ENCODE measurements at places on chromosomes 1 and 21. TPM values are rescaled to one million over a fixed set of nuclear protein-coding genes. Genes with fewer than 3 reads are reported as not detected.

Gene ICOSLG
- total RNA-seq, result under 0.01 TPM

Gene SAMD13
- 0.56 TPM for total RNA-seq

Gene CR1L
- total RNA-seq, result not detected

Gene SUSD4
- 2.7 TPM for total RNA-seq

Gene AMY1C
- not detected for total RNA-seq

Gene SLAMF6
- total RNA-seq, result not detected

Gene LYST
- total RNA-seq, result 8.3 TPM

- peak; percentile 70 for DNase-seq
- no peaks in the 10 kb centered on the region for H3K4me1 ChIP-seq
- H3K27ac ChIP-seq, result no peak overlapping the region
- H3K27me3 ChIP-seq, result no peaks in the 10 kb centered on the region
- no peak overlapping the region for H3K4me3 ChIP-seq
- H3K36me3 ChIP-seq, result no peaks in the 10 kb centered on the region
Observed at GRCh38 chr1:95223110-95223509, 10.9 kb upstream of the RWDD3 start.

DNA sequence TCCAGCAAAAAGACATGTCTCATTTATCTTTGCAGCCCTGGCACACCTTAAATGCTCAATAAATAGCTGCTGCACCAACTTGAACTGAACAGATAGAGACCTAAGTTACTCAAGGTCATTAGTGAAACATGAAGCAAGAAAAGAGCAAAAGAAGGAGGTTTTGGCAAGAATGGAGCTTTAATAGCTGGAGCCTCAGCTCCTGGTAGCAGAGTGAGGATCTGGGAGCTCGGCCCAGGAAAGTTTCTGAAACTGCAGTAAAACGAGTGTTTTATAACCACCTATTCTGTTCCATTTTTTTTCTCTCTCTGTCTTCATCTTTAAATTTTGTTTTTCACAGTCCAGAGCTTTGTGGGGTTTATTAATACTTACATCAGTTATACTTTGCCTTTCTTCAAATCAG, 207.5 kb downstream of the SETD4 start:
- no peak overlapping the region for H3K4me3 ChIP-seq
- H3K36me3 ChIP-seq, result no peaks in the 10 kb centered on the region
- no peak for DNase-seq
- H3K27ac ChIP-seq, result no peak overlapping the region
- H3K4me1 ChIP-seq, result peaks cover 18% of the 10 kb centered on the region

DNA sequence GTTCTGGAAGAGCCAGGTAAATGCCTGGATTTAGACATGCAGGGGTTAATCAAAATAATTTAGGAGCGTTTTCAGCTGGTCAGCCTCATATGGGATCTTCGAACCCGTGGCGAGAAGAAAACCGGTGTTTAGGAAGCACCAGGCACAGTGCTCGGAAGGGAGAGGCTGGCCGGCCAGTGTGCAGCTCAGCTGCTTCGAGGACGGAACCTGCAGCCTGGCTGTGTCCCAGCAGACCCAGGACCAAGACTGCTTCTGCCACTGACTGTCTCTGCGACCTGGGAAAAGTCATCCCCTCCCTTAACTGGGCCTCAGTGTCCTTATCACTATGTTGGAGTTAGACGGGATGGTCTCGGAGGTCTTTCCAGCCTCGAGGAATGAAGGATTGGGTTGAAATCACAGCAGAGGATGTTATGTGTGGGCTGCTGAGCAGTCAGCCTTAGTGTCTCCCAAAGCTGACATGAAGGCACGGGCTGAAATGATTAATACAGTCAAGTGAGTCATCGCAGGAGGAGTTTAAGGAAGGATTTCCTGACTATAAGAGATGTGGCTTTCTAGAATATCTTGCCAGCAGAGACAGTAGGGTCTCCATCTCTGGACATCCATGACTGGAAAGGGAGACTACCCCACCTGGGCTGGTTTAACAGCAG, 20.8 kb downstream of the PPFIA4 start:
- no peaks in the 10 kb centered on the region for H3K27me3 ChIP-seq
- peak; percentile 87 for DNase-seq
- peaks cover 24% of the 10 kb centered on the region for H3K36me3 ChIP-seq

- H3K4me3 ChIP-seq, result no peak overlapping the region
- H3K27ac ChIP-seq, result no peak overlapping the region
- peak; percentile 47 for DNase-seq
Observed at GRCh38 chr1:244674446-244674845, 21.5 kb downstream of the DESI2 start.

GRCh38 chr1:227049253-227049652, 109.2 kb downstream of the COQ8A start:
- H3K4me3 ChIP-seq, result no peak overlapping the region
- DNase-seq, result no peak
- H3K27me3 ChIP-seq, result no peaks in the 10 kb centered on the region
- H3K27ac ChIP-seq, result no peak overlapping the region

DNA sequence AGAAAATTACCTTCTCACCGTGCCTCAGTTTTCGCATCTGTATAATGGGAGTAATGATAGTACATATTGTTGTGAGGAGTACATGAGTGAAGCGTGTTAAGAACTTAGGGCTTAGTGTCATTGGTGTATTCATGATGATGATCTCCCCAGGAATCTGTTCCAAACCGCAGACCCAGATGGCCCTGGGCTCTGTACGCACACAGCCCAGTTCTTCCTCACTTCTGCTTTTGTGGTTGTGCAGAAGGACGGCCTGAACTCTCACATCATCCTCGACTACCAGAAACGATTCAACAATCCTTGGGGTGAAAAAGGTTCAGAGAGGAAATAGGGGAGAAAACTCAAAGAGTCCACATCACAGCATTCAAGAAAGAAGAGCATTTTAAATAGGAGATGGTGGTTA, 323.0 kb downstream of the CAMTA1 start:
- no peak overlapping the region for H3K27ac ChIP-seq
- DNase-seq, result no peak
- no peaks in the 10 kb centered on the region for H3K4me1 ChIP-seq
- no peak overlapping the region for H3K4me3 ChIP-seq
- peaks cover 18% of the 10 kb centered on the region for H3K27me3 ChIP-seq
- H3K36me3 ChIP-seq, result no peaks in the 10 kb centered on the region

DNA sequence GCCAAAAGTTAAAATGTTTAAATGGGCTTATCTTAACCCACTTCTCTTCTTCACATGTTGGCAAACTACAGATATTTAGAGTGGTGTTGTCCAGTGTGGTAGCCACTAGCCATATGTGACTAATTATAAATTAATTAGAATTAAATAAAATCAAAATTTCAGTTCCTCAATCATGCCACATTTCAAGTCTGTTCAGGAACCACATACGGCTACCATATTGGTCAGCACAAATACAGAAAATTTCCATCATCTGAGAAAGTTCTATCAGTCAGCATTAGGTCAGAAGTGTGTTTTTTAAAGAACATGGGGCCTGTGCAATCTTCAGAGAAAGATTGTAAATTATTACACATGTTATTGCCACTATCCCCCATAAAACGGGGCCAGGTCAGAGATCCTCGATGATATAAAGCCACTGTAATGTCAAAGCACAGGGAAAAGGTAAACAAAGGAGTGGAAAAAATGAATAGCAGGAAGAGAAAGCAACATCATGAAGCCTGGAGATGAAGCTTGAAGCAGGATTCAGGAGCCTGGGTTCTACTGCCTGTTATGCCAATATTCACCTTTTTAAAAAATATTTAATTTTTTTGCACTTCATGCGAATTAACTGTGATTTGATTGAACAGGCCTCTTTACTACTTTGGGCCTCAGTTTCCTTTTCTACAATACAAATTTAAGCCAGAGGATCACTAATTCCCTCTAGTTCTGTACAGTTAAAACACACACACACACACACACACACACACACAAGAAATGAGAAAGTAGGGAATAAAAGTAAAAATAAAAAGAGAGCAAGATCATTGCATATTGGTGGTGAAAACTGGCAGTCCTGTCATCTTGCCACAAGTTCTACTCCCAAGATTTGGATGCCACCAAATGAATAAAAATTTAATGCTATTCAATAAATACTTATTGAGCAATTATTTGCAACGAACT, 2.3 kb downstream of the RSBN1 start:
- no peak overlapping the region for H3K27ac ChIP-seq
- H3K36me3 ChIP-seq, result no peaks in the 10 kb centered on the region
- H3K4me3 ChIP-seq, result peak overlapping the region; percentile 35
- peaks cover 6% of the 10 kb centered on the region for H3K4me1 ChIP-seq

- H3K4me1 ChIP-seq, result peaks cover 26% of the 10 kb centered on the region
- no peaks in the 10 kb centered on the region for H3K36me3 ChIP-seq
- no peaks in the 10 kb centered on the region for H3K27me3 ChIP-seq
- H3K4me3 ChIP-seq, result no peak overlapping the region
Observed at GRCh38 chr1:9200441-9200840, 34.1 kb upstream of the H6PD start.

GRCh38 chr1:211326140-211326527, 499 bp upstream of the TRAF5 start:
- H3K4me1 ChIP-seq, result peaks cover 9% of the 10 kb centered on the region
- H3K27me3 ChIP-seq, result no peaks in the 10 kb centered on the region
- peak overlapping the region; percentile 66 for H3K27ac ChIP-seq

GRCh38 chr1:1013922-1014648, 788 bp downstream of the ISG15 start:
- H3K27ac ChIP-seq, result peak overlapping the region; percentile 82
- no peaks in the 10 kb centered on the region for H3K27me3 ChIP-seq
- no peaks in the 10 kb centered on the region for H3K36me3 ChIP-seq

DNA sequence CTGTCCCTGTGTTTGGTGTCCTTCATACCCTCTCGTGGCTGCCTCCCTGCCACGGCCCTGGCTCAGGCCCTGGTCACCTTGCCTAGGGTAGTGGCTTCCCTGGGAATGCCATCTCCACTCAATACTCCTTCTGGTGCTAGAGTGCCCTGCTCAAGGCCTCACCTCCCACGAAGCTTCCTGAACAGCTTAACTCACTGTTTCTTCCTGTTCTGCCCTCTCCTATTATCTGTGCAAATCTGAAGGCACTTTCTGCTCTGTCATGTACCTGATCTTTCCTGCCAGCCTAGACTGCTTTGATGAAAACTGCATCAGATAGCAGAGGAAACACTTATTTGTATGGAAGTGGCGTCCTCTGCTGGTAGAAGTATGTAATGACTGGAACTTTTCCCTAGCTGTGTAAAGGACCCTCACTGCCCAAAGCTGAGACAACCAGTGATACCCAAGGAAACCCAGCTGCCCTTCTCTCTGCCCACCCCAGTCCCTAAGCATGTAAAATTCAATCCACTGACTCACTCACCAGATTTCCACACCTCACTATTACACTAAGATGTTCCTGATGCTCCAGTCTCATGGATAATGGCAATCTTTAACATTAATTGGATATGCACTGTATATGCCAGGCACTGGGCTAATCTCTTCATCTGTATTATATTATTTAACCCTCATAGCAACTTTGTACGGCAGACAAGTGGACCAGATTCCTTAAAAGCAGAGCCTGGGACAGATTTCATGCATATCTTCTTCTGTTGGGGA, 36.2 kb upstream of the BTG2 start:
- H3K27ac ChIP-seq, result no peak overlapping the region
- H3K27me3 ChIP-seq, result peaks cover 3% of the 10 kb centered on the region
- peak; percentile 77 for DNase-seq

DNA sequence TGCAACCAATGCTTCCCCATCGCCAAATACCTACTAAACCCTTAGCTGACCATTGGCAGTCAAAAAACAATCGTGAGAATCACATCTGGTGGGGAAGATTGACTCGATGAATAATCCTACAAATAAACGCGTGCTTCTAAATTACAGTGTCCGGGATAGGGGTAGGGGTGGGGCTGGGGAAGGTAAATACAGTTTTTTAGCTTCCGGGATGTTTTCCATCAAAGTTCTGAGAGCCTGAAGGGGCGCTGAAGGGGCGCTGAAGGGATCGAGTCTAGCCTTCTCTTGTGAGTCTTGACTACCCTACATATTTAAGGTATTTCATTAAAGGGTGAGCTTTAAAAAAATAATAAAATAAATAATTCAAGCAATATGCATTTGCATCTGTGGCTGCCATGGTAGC, 40.5 kb downstream of the RRAGC start:
- no peak overlapping the region for H3K27ac ChIP-seq
- no peaks in the 10 kb centered on the region for H3K36me3 ChIP-seq
- H3K27me3 ChIP-seq, result peaks cover 75% of the 10 kb centered on the region
- no peak overlapping the region for H3K4me3 ChIP-seq

DNA sequence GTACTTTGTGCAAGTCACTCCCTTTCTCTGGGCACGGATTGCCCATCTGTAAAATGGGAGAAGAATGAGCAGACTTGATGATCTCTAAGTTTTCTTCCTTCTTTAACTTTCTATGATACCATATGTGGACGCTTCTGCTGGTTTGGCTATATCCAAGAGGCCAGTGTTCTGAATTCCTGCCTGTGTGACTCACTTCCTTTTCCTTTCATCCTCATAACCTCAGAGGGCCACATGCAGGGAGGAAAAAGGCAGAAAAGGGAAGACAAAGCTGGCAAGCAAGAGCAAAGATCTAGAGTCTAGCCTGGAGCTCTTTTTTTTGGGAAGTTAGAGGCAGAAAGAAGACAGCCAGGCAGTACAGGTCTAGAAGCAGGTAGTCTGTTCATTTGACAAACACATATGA, 151.2 kb downstream of the OMA1 start:
- no peak overlapping the region for H3K4me3 ChIP-seq
- peak; percentile 91 for DNase-seq
- no peaks in the 10 kb centered on the region for H3K27me3 ChIP-seq
- H3K4me1 ChIP-seq, result peaks cover 11% of the 10 kb centered on the region

- peaks cover 30% of the 10 kb centered on the region for H3K36me3 ChIP-seq
- H3K27ac ChIP-seq, result no peak overlapping the region
- no peaks in the 10 kb centered on the region for H3K27me3 ChIP-seq
- H3K4me1 ChIP-seq, result no peaks in the 10 kb centered on the region
Observed at GRCh38 chr1:183543619-183544204, 46.5 kb downstream of the NCF2 start.

GRCh38 chr1:226643177-226643576, 94.6 kb downstream of the STUM start:
- no peak overlapping the region for H3K4me3 ChIP-seq
- H3K27me3 ChIP-seq, result no peaks in the 10 kb centered on the region
- peaks cover 7% of the 10 kb centered on the region for H3K36me3 ChIP-seq
- DNase-seq, result peak; percentile 81
- H3K27ac ChIP-seq, result no peak overlapping the region
- H3K4me1 ChIP-seq, result peaks cover 22% of the 10 kb centered on the region

- no peak overlapping the region for H3K4me3 ChIP-seq
- no peak for DNase-seq
- no peak overlapping the region for H3K27ac ChIP-seq
Observed at GRCh38 chr1:36764798-36765197, 269.5 kb downstream of the GRIK3 start.

Data from IMR-90 (cell line).